ENCODE measurements at places on chromosomes 5 and 9. TPM values are rescaled to one million over a fixed set of nuclear protein-coding genes. Genes with fewer than 3 reads are reported as not detected.
A peak's percentile ranks its signal among the peaks of the same experiment; 100 is the strongest.

GRCh38 chr5:178083922-178084321 lies 29.4 kb upstream of the N4BP3 start:
- H3K4me3 ChIP-seq, result no peak overlapping the region
- H3K4me1 ChIP-seq, result no peaks in the 10 kb centered on the region
- DNase-seq, result no peak
- no peaks in the 10 kb centered on the region for H3K36me3 ChIP-seq
- H3K27ac ChIP-seq, result no peak overlapping the region

ARSI gene
- polyA plus RNA-seq, result 1.4 TPM

NOXA1 gene
- polyA plus RNA-seq, result 38.0 TPM

- H3K4me1 ChIP-seq, result no peaks in the 10 kb centered on the region
Observed at GRCh38 chr5:78331523-78332080, 28.8 kb upstream of the SCAMP1 start.

- no peak overlapping the region for H3K27ac ChIP-seq
- DNase-seq, result no peak
- no peak overlapping the region for H3K4me3 ChIP-seq
- no peaks in the 10 kb centered on the region for H3K36me3 ChIP-seq
- H3K4me1 ChIP-seq, result no peaks in the 10 kb centered on the region
- no peaks in the 10 kb centered on the region for H3K27me3 ChIP-seq
Observed at GRCh38 chr5:110846398-110847001, 107.7 kb downstream of the SLC25A46 start.

OCLN gene
- 7.8 TPM for polyA plus RNA-seq

- no peaks in the 10 kb centered on the region for H3K36me3 ChIP-seq
- H3K4me3 ChIP-seq, result no peak overlapping the region
- no peaks in the 10 kb centered on the region for H3K4me1 ChIP-seq
- no peaks in the 10 kb centered on the region for H3K27me3 ChIP-seq
- no peak for DNase-seq
Observed at GRCh38 chr5:7214906-7215416, 181.0 kb upstream of the ADCY2 start.

- H3K36me3 ChIP-seq, result no peaks in the 10 kb centered on the region
- H3K27ac ChIP-seq, result no peak overlapping the region
- H3K4me1 ChIP-seq, result peaks cover 4% of the 10 kb centered on the region
- no peaks in the 10 kb centered on the region for H3K27me3 ChIP-seq
Observed at GRCh38 chr5:14223372-14223771, 80.2 kb downstream of the TRIO start.

UNC13B gene
- 17.1 TPM for polyA plus RNA-seq

CER1 gene
- polyA plus RNA-seq, result not detected

- no peaks in the 10 kb centered on the region for H3K27me3 ChIP-seq
- no peaks in the 10 kb centered on the region for H3K36me3 ChIP-seq
- no peak overlapping the region for H3K4me3 ChIP-seq
Observed at GRCh38 chr5:2300861-2301574, 418.3 kb upstream of the IRX4 start.

GRCh38 chr5:165565911-165566310 lies 2060.5 kb downstream of the MAT2B start:
- H3K36me3 ChIP-seq, result no peaks in the 10 kb centered on the region
- no peak overlapping the region for H3K27ac ChIP-seq
- no peak overlapping the region for H3K4me3 ChIP-seq
- H3K4me1 ChIP-seq, result no peaks in the 10 kb centered on the region
- H3K27me3 ChIP-seq, result no peaks in the 10 kb centered on the region
- no peak for DNase-seq

DNA sequence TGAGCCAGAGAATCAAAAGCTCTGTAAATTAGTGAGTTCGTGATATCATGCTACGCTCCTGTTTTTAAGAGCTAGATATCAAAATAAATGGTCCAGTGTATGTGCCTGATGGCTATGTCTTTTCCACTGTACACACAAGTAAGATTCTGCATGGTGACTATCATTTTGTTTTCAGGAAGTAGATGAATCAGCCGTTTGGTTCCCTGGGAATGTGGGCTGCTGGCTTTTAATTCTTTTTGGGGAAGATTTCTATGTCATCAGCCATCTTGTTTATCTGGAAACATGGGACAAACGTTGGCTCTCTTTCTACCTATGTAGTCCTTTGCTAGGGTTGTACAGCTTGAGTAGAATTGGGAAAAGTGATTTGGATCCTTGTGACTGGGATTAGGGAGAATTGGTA lies 126.7 kb downstream of the GRIA1 start:
- no peaks in the 10 kb centered on the region for H3K27me3 ChIP-seq
- H3K4me3 ChIP-seq, result no peak overlapping the region
- DNase-seq, result no peak
- no peaks in the 10 kb centered on the region for H3K36me3 ChIP-seq
- H3K27ac ChIP-seq, result no peak overlapping the region

DNA sequence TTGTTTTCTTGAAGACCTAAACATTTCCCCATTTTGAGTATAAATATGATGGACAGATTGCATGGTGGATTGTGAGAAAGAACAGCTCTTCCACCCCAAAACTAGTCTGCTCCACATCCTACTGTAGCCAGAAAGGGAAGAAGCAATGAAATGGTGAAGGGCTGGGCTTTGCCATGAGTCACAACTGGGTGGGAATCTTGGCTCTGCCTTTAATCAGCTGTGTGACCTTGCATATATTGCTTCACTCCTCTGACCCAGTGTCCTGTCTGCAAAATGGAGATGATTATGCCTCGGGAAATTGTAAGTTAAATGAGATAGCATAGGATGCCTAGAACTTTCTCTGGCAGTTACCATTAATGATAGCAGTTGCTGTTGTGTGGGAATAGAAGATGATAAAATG lies 101.9 kb downstream of the PDE8B start:
- no peak overlapping the region for H3K4me3 ChIP-seq
- H3K27me3 ChIP-seq, result no peaks in the 10 kb centered on the region
- no peak overlapping the region for H3K27ac ChIP-seq
- DNase-seq, result peak; percentile 29
- no peaks in the 10 kb centered on the region for H3K36me3 ChIP-seq
- peaks cover 4% of the 10 kb centered on the region for H3K4me1 ChIP-seq

- no peak overlapping the region for H3K4me3 ChIP-seq
- no peak overlapping the region for H3K27ac ChIP-seq
Observed at GRCh38 chr5:179420476-179420875, 75.2 kb upstream of the ADAMTS2 start.

TNFSF15 gene
- polyA plus RNA-seq, result 7.3 TPM

DNA sequence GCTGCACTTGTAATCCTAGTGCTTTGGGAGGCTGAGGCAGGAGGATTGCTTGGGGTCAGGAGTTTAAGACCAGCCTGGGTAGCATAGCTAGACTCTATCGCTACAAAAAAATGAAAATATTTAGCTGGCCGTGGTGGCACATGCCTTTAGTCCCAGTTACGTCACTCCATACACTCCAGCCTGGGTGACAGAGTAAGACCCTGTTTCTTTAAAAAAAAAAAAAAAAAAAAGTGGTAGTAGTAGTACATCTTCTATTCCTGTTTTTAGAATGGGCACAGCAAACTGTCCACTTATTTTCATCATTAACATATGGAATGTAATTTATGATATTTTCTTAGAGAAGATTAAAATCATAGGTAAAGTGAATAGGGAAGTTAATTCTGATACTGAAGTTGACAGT lies 48.2 kb downstream of the TRIO start:
- no peak overlapping the region for H3K27ac ChIP-seq
- no peaks in the 10 kb centered on the region for H3K27me3 ChIP-seq
- H3K36me3 ChIP-seq, result no peaks in the 10 kb centered on the region
- no peak overlapping the region for H3K4me3 ChIP-seq

PALM2AKAP2 gene
- polyA plus RNA-seq, result 0.81 TPM

GRCh38 chr5:59341155-59341554 lies 552.4 kb downstream of the PDE4D start:
- DNase-seq, result no peak
- no peak overlapping the region for H3K27ac ChIP-seq
- no peaks in the 10 kb centered on the region for H3K27me3 ChIP-seq
- no peaks in the 10 kb centered on the region for H3K36me3 ChIP-seq

LCN9 gene
- not detected for polyA plus RNA-seq

RUSC2 gene
- 3.5 TPM for polyA plus RNA-seq

PPP3R2 gene
- not detected for polyA plus RNA-seq

DNA sequence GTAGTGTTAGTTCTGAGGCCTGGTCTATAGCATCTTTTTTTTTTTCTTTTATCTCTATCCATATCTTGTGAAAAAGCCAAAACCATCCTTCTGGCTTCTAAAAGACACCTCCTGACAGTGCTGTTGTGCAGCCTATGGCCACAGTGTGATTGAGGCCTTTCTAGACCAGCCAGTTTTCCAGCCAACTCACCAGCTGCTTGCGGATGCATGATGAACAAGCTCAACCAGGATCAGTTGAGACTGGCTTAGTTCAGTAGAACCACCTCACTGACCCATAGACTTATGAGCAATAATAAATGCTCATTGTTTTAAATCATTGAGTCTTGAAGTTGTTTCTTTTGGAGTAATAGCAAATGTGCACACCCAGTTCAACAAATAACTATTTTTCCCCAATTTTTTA lies 296.9 kb downstream of the FAM170A start:
- no peaks in the 10 kb centered on the region for H3K27me3 ChIP-seq
- no peak overlapping the region for H3K27ac ChIP-seq
- H3K4me1 ChIP-seq, result no peaks in the 10 kb centered on the region
- no peaks in the 10 kb centered on the region for H3K36me3 ChIP-seq

DNA sequence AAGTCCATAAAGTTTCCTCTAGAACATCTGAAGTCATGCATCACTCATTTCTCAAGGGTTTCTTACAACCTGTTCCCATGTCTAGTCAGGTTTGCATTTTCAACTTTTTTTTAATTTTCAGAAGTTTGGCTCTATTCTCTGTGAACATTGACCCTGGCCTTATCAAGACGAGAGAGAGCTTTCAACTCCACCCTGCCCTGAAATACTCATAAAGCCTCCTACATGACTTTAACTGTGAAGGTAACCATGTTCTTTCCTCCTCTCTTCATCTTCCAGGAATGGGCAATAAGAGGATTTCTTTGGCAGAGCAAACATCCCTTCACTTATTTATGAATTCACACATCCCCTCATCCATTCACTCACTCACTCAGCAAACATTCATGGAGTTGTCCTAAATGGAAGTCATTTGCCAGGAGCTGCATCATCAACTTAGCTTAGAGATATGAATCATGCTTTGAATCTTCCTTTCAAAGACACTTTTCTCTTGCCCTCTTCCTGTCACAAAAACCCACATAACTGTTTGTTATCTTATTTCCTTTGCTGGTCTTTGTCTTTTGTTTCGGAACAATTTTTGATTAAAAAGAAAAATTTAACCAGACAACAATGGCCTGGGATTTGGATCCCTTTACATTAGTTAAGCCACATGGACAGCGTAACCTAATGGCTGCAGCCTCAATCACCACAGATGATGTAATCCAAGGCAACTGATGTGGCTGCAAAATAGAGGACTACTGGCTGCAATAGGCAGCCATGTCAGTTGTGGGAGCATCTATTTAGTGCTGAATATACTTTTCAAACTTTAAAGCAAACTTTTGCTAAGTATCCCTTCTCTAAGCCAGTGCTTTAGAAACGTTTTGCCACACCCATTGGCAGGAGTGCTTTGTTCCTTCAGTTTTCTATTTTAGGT lies 43.0 kb upstream of the GNAQ start:
- no peaks in the 10 kb centered on the region for H3K36me3 ChIP-seq
- no peaks in the 10 kb centered on the region for H3K27me3 ChIP-seq

- H3K27me3 ChIP-seq, result no peaks in the 10 kb centered on the region
- peak overlapping the region; percentile 51 for H3K4me3 ChIP-seq
- H3K36me3 ChIP-seq, result no peaks in the 10 kb centered on the region
- no peak overlapping the region for H3K27ac ChIP-seq
- no peaks in the 10 kb centered on the region for H3K4me1 ChIP-seq
- DNase-seq, result peak; percentile 51
Observed at GRCh38 chr5:88502179-88503040, 233.8 kb upstream of the TMEM161B start.

DNA sequence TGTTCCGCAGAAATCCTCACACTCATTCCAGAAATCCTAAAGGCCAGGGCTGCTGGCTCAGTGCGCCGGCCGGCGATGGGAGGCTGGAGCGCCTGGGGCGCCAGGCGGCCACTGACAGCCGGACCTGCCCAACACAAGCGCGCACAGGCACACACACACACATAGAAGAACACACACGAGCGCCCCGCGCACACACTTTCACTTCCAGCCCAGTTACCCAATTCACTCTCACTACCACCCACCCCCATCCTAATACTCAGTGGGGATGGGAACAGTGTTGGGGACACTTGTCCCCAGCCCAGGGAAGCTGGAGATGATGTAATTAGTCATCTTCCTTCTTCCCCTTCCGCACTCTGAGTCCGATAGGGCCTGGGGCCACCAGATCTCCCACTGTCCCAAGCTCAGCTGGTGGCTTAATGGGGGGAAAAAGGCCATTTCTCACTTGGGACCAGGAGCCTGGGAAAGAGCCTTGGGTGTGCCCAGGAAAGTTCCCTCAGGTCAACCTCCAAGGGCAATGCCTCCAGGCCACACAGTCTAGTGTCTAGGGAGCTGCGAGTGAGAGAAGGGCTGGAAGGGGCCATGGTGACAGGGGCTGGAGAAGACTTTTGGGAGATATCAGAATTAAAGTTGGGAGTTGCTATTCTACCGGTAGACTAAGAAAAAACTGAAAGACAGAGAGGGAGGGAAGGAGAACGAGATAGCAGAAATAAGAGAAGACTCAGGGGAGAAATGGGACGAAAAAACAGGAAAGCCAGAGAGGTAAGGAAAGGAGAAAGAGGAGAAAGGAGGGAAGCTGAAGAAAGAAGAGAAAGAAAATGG lies 1.7 kb downstream of the EBF1 start:
- DNase-seq, result no peak
- H3K4me1 ChIP-seq, result no peaks in the 10 kb centered on the region
- peak overlapping the region; percentile 27 for H3K4me3 ChIP-seq
- peaks cover 81% of the 10 kb centered on the region for H3K27me3 ChIP-seq
- H3K27ac ChIP-seq, result no peak overlapping the region
- H3K36me3 ChIP-seq, result no peaks in the 10 kb centered on the region

ADAMTS16 gene
- not detected for polyA plus RNA-seq

DNA sequence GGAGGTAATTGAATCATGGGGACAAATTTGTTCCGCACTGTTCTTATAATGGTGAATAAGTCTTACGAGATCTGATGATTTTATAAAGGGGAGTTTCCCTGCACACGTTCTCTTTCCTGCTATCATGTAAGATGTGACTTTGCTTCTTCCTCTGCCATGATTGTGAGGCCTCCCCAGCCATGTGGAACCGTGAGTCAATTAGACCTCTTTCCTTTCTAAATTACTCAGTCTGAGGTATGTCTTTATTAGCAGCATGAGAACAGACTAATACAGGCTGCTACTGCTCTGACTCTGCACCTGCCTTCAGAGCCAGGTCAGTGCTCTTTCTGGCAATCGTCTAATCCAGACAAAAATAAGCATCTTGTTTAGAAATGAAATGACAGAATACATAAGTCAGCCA lies 479.2 kb upstream of the TUSC1 start:
- H3K36me3 ChIP-seq, result no peaks in the 10 kb centered on the region
- H3K27me3 ChIP-seq, result no peaks in the 10 kb centered on the region
- DNase-seq, result no peak
- no peak overlapping the region for H3K4me3 ChIP-seq

- peaks cover 16% of the 10 kb centered on the region for H3K36me3 ChIP-seq
- H3K27me3 ChIP-seq, result no peaks in the 10 kb centered on the region
Observed at GRCh38 chr5:176388003-176388443, 375 bp downstream of the NOP16 start.

All from small intestine (tissue), 16 donors.